Neural crest cell (in vitro differentiated cells): ENCODE measurements at places on chromosomes 5 and 9.
A peak's percentile ranks its signal among the peaks of the same experiment; 100 is the strongest.

- no peak for DNase-seq
These were observed 32.9 kb downstream of the FAM163B start for GRCh38 chr9:133576031-133576874.

DNA sequence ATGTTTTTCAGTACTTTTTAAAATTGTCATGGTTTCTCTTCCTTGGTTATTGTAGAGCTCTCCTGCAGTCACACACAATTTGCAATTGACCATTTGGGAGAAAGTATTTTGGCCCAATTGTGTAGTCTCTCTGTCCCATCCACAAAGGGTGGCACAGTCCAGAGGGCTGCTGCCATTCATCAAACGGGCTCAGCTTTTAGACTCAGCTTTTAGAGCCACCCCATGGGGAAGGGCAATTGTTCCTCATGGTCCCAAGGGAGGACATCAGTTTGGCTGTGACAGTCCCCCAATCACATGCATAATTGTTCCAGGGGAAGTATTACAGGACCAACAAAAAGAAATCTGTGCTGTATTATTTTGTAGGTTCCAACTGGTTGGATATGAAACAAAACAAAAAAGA is 207.6 kb downstream of the ZNF462 start:
- no peak for DNase-seq

DNA sequence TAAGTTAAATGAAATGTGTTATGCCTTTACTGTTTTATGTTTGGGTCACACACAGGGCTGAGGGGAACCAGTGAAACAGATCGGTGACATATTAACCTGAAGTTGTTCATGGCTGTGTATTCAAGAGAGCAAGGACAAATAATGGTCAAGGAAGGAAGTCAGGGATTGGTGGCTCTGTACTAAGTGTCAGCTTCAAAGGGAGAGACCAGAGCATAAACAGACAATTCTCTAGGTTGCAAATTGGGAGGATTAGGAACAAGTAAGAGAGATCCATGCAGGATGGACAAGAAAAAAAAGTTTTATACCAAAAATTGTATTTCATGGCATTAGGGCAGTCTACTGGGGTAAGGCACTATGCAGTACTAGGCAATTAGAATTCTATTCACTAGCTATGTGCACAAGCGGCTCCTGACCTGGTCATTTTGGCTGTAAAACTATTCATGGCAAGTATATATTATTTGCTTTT is 156.3 kb downstream of the PLPPR1 start:
- no peak for DNase-seq

DNA sequence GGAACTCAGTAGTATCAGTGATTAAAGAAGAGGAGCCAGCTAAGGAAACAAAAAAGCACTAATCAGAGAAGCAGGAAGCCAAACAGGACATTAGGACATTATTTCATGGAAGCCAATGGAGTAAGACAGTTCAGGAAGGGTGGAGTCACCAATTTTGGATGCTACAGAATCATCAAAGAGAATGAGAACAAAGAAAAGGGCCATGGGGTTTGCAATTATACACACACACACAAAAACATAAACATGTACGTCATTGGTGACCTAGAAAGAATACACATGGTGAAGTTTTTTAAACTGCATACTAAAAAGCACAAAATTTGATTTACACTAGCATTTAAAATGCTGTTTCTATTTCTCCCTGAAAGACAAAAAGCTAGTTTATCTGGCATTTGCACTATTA is 96.8 kb upstream of the MRPS30 start:
- DNase-seq: no peak

GRCh38 chr5:6875376-6875775 is 162.1 kb downstream of the TENT4A start:
- DNase-seq: no peak

DNA sequence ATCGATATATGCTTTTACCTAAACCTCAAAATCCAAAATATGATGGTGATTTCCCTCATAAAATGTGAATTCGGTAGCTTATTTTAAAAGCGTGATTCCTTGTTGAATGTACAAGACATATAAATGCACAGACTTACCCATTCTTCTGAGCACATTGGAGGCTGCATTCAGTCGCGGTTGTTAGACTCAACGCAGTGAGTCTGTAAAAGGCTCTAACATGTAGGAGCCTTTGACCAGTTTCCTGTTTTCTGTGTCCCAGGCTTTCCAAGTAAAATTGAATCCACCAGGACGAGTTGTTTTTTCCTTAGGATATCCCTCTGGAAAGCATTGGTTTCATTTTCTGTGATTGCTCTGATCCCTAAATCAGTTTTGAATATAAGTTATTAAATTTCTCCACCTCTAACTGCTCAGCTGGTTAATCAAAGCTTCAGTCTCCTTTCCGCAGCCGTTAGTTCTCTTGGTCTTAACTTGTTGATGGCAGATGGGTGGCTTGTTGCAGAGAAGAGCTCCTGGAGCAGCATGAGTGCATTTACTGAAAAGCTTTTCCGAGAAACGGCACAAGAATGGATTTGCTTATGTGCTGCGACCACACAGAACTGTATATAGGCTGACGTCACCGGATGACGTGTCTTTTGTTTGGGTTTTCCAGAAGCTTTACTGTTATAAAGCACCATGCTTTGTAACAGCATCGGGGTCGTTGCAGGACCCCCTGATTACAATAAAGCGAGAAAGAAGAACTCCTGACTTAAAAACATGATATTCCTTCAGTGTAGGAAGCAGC is at the start of gene LRRTM2:
Gene LRRTM2, minus strand, starts transcription at position 565 of the 781 bp plus-strand sequence. Its CDS starts 424 bp downstream, at position 141.
- DNase-seq: peak; percentile 28

GRCh38 chr5:96548905-96549304 is 113.3 kb upstream of the CAST start:
- DNase-seq: no peak

- no peak for DNase-seq
These were observed 20.1 kb downstream of the CXXC5 start for GRCh38 chr5:139668064-139668880.

DNA sequence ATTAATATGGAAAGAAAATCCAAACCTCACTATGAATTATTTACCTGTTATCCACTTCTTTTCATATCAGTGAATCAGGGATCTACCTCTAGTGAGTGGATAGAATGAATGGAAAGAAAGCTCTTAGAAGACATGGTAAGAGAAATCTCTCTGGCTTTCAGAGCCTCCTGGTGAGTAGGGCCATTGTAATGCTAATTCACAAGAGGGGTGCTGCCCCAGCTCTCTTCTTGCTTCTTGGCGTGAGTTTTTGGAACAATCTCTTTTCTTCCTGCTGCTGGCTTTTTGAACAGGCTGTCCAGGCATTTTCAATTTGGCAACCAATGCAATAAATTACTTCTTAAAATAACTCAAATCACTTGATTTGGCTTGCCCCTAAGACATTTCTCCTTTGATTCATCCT is 49.9 kb upstream of the KCNN2 start:
- DNase-seq: no peak

GRCh38 chr9:88938189-88938588 is 53.1 kb upstream of the S1PR3 start:
- no peak for DNase-seq

DNA sequence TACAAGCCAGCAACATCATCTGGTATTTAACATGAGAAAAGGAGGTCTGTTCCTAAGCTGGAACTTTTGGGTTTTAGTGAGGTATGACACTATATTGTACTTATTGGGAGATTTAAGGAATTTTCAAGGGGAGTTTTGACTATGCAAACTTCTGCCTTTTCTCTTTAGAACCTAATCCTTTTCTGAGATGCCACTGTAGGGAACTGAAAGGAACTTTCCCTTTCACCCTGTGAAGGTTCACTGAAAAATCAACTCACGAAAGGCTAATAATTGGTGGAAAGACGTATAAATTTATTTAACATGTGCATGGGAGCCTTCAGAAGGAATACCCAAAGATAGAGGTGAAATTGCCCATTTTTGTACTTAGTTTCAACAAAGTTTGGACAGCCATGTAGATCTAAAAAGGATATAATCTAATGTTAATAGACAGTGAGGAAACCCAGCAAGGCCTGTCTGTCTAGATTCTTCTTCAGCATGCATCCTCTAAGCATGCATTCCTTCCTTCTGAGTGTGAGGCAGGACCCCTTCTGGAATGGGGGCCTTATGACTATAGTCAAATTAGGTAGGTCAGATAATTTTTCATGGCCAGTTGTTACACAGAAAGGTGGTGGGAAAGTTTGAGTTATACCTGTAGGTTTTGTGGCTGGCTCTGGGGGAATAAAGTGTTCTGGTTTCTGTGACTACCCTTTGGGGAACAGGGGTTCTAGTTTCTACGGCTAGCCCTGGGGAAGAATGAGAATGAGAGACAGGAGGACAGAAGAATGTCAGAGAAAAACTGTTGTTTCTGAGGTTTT is 200.3 kb downstream of the C9orf152 start:
- DNase-seq: no peak

DNA sequence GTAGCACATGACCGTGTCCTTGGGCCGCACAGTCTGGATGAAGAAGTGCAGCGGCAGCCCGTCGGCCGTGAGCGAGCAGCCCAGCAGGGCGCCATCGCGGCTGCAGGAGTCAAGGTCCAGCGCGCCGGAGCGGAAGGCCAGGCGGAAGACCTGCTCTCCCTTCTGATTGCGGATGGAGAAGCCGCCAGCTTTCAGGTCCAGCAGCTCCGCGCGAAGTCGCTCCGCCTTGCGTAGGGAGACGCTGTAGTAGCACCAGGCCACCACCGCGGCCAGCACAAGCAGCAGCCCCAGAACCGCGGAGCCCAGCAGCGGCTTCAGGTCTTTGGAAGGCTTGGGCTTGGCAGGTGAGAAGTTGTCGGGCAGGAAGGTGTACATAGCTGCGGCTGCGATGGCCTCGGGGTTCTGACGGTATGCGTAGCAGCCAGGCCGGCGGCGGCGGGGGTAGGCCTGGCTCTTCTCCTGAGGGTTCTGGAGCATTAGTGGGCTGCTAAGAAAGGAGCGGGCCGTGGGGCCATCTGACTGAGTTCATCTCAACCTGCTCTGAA is 4.2 kb downstream of the MYORG start:
- no peak for DNase-seq

DNA sequence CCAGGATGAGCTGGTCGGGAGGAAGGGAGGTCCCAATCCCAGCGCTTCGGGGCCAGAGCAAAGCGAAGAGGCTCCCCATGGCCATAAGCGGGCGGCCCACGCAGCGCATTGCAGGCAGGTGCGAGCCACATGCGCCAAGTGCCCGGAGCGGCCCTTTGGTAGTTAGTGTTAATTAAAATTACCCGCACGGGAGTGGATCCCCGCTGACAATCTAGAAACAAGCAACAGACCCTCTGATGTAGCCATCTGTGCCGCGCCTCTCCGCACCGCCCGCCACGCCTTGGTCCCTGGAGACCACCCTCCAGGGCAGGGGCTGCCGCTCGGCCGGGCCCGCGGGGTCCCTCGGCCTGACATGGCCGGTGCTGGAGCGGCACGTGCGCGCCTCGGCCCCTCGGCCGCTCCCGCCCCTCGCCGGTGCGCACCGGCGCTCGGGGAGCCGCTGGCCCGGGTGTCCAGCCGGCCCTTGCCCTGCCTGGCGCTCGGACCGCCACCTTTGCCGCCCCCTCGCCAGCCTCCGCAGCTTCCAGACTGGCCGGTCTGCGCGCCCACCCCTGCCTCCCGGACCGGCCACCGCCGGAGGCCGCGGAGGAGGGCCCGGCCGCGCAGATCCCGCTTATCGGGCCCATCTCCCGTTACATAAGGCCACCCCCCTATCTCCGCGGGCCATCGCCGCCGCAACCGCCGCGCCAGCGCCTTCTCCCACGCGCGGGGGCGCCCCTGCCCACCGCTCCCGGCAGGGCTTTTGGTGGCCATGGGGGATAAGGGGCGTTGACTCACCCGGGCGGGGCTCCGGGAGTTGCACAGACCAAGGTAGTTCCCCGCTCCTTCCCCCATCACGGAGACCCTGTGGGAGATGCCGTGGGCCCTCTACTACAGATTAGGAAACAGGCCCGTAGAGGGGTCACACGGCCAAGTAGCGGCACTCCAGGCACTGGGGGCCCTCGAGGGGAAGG is 1.9 kb upstream of the IL13 start:
- no peak for DNase-seq

- no peak for DNase-seq
These were observed 34.9 kb downstream of the YTHDC2 start for GRCh38 chr5:113548396-113548795.

DNA sequence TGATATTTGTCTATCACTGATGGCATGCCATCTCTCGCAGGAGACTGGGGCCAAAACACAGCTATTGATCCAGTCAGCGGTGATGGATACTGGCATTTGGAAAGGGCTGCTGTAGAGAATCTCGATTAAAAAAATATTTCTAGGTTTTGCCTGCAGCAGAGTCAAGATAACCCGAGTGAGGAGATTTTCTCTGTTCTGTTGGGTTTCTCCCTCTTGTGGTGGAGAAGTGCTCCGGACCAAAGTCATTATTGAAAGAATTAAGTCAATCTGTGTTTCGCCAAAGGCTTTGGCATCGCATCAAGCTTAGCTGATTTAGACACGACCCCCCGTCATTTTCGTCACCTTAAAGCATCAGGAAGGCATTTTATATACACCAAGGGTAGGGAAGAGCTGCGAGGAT is 97.1 kb upstream of the IRX2 start:
- no peak for DNase-seq

- no peak for DNase-seq
These were observed 185.6 kb downstream of the TRPM3 start for GRCh38 chr9:70935856-70936255.

DNA sequence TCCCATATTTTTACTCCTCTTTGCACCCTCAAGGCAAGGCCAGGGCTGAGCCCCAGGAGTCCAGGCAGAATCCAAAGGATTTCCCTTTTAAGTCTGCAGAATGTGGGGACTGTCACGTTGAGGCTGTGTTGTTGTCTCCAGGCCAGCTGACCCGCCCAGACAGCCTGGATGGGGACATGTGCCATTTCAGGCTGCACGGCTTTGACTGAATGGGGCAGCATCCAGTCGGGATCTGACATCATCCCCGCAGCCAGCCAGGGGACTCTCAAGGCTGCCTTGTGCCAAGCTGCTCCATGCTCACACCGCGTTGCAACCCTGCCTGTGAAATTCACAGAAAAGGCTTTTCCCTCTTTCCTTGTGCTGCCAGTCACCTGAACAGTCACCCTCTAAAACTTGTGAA is 2.2 kb upstream of the ZNF366 start:
- DNase-seq: no peak

GRCh38 chr5:56615361-56616153 is 199.8 kb upstream of the MAP3K1 start:
- no peak for DNase-seq

DNA sequence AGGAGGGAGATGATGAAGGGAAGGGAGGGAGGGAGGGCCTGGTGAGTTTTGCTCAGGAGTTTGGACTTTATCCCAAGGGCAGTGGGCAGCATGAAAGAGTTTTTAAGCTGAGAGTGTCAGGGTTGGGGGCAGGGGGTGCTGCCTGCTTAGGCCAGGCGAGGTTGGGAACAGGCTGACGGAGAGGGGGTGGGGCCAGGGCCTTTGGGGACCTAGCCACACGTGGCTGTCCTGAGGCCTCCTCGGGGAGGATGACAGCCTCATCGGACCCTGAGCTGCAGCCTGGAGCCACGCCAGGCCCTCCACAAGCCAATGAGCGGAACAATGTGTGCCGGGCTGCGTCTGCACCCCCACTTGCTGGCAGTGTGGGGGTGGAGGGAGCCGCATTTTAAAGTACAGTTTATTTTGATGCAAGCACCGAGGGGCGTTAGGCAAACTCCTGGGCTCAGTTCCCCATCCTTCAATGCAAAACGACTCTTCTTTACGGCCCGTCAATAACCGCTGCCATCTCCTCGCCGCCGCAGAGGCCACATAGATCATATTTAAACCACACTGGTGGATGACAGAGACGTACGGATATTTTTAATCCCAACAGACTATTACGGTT is 5.3 kb upstream of the RXRA start:
- DNase-seq: no peak
